ENCODE measurements at places on chromosomes 7 and 10.

GRCh38 chr10:30047924-30048531, 11.4 kb downstream of the JCAD start:
- no peak for DNase-seq

DNA sequence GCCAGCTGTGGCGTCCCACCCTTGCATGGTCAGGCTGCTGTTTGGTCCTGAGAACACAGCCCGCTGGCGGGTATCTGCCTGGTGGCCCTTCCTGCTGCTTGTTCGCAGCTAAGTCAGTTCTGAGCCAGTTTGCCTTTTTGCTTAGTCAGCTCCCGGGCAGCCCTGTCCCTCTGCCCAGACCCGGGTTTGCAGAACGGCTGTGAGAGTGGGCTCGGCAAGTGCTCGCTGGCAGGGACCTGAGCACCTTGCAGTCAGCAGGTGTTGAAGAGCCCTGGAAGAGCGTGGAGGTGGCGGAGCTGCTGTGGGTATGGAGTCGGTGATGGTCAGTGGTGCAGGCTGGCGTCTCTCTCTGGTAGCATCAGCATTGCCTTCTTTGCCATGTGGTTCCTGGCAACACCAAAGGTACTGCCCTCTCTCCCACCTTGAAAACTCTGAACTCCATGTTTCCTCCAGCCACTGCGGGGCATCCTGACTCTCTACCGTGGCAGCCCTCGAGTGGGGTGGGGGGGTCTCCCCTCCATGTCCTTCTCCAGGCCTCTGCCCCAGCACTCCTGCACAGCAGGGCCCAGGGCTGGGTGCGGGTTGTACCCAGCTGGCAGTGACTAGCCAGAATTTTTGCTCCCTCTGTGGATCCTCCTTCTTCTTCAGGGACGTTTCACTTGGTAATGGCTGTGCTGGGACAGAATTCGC, 4.6 kb downstream of the INPP5A start:
- no peak for DNase-seq

- no peak for DNase-seq
Measured at GRCh38 chr7:28695300-28696295, 262.5 kb downstream of the TRIL start.

DNA sequence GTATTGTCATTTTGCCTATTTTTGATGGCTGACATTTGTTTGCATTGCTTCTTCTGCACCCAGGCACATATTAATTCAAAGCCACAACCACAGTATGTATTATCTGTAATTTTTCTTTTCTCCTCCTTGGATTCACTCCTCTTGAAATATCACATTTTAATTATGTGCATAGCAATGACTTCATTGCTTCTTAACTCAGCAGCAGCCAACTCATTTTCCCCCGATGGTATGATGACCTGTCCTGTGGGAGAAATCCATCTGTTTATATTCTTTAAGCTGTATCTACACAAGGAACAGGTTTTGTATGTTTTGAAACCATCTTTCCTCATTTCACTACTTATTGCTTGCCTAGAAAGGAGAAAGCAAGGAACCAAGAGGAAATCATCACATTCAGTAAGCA, 588.8 kb downstream of the INHBA start:
- DNase-seq: no peak

DNA sequence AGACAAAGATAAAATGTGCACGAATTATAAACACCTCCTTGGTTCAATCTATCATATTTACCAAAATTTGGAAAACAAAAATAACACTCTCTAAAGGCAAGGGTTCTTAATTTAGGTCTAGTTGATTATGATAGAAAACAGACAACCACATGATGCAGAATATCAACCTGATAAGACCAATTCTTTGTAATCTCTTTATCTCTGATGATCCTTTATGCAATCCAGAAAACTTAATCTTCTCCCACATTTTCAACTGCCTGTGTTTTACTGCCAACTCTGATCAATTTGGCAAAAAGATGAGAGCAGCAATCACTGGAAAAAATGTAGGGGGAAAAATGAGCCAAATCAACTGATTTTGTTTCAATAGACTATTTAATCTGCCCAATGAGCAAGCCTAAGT, 148.5 kb downstream of the LRRN3 start:
- DNase-seq: no peak

DNA sequence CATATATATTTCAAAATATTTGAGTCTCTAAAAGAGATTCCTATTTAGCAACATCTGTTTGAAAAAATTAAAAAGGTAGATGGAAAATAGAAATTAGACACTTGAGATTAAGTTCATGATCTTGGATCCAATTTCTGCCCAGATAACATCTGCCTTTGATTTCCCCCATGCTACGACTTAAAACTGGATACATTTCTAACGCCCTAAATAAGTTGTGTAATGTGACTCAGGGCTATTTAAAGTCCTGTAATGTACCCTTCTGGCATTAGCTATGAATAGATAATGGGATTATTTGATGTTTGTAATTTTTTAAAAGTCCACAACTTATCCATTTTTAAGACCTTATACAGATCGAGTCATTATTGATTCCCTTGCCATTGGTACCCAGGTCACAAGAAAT, 23.4 kb downstream of the CFAP43 start:
- no peak for DNase-seq

GRCh38 chr10:103679096-103679790, 176.1 kb downstream of the SH3PXD2A start:
- DNase-seq: no peak

DNA sequence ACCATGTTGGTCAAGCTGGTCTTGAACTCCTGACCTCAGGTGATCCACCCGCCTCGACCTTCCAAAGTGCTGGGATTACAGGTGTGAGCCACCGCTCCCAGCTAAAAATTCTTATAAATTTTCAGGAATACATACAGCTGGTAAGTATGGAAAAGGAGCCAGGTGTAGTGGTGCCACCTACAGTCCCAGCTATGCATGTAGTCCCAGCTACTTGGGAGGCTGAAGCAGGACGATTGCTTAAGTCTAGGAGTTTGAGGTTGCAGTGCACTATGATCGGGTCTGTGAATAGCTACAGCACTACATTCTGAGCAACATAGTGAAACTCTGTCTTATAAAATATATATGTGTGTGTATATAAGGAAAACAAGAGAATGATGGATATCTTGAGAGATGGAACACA, 19.0 kb downstream of the LDB1 start:
- DNase-seq: no peak

DNA sequence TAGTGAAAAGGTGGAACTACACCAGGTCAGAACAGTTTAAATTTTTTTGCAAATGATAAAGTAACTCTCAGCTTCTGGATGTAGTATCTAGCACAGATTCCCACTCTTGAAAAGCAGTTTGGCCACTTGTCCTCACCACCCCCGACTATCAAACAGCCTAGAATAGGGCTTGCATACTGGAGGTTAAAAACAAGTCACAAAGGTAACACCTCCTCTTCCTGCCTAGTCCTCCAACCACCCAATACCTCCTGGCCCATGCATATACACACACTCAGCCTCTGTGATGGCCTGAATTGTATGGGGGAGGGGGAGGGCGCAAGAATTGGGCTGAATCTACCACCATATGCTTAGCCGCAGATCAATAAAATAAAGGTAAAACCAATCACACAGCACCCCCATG, 5.7 kb downstream of the SKAP2 start:
- no peak for DNase-seq

- no peak for DNase-seq
Measured at GRCh38 chr7:69778138-69778537, 179.9 kb downstream of the AUTS2 start.

- DNase-seq: no peak
Measured at GRCh38 chr7:29480934-29481651, 82.5 kb upstream of the PRR15 start.

DNA sequence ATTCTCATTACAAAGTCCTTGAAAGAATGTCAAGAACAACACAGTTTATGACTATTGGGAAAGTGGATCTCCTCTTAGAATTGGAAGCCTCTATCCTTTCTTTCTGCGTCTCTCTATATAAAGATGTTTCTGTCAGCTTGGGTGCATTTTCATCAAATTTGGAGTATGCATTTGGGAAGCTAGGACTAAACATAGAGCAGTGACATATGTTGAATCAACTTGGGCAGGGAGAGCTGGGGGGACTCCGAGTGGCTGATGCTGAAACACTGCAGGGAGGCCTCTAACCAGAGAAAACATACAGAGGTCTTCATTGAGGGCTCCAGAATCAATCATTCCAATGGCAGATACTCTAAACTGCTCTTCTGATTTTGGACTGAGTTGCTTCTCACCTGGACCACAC, 147.4 kb downstream of the PDE1C start:
- DNase-seq: no peak

- DNase-seq: no peak
Measured at GRCh38 chr7:3537210-3537875, 236.3 kb downstream of the SDK1 start.

DNA sequence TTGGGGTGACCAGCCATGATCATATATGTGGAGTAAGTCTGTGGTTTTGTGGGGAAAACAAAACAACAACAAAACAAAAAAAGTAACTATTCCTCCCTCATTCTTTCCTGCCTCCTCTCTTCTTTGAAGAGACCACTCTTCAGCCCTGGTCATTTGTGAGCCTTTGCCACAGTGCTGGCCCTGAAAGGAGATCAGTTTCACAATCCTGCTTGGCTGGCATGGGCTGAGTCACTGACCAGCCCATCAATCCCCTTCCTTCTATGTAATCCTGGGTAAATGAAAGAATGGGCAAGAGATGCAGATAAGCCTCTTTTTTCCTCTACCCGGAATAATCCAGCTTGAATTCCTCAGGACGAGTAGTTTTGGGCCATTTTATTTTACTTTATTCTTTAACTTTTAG, 13.6 kb downstream of the CSTF2T start:
- no peak for DNase-seq
